ENCODE measurements at places on chromosomes 16 and 17. TPM values are rescaled to one million over a fixed set of nuclear protein-coding genes. Genes with fewer than 3 reads are reported as not detected.

Gene HEATR9
- not detected for polyA plus RNA-seq

Gene NLGN2
- 29.9 TPM for polyA plus RNA-seq

Gene TBC1D3L
- polyA plus RNA-seq, result 15.8 TPM

Gene HCRT
- not detected for polyA plus RNA-seq

Gene MAPT
- polyA plus RNA-seq, result 0.74 TPM
